DMS53 (cell line): ENCODE measurements at places on chromosomes 1 and 21.
A peak's percentile ranks its signal among the peaks of the same experiment; 100 is the strongest.

DNA sequence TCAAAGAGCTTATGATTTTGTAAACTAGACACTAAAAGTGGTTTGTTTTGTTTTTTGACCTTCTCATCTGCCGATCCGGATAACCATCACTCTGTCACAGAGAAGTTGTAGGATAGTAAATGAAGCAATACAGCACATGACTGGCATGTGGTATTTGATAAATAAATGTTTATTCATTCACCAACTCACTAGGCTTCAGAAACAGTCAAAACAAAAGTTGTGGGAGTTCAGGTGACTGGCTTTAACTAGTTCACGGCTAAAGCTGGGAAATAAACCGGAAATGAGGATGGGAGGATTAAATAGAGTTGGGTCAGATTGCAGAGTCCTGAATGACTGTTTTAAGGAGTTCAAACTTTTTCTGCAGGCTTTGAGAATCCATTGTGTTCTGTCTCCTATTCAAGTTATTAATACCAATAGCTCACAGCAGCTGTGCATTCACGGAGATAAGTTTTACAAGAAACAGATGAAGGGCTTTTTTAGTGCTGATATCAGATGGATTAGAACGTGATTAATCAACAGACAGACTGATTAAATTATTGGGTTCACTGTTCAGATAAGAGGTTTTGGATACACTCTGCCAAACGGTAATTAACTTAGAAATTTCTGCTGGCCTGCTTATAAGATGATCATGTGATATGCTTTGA, 463.3 kb downstream of the DPYD start:
- no peak for DNase-seq

- DNase-seq: no peak
Observed at GRCh38 chr1:185409763-185410528, 92.9 kb upstream of the IVNS1ABP start.

DNA sequence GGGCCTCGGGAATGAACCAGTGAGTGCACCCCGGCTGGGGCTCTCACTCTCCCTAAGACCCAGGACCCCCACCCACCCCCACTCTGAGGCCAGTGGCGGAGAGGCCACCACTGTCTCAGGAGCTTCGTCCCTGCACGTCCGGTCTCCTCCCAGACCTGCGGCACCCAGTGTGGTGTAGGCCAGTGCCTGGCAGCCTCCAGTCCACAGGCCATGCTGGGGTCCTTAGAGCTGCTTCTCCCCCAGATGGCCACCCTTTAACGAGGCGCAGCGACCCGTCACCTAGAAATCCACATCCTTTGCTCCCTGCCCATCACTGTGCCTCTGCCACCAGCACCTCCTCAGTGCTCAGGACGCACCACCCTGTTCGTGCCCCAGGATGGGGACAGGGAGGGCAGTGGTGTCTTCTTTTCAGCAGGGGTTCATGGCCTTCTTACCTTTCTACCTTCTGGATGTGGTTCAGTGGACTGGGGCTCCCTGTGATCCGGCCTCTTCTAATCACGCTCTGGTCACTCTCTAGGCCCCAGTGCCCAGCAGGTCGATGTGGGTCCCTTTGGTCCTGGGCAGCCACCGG, 131.9 kb upstream of the ARHGEF16 start:
- DNase-seq: no peak

- DNase-seq: peak; percentile 86
Observed at GRCh38 chr1:52142220-52143183, 613 bp downstream of the ZFYVE9 start.

DNA sequence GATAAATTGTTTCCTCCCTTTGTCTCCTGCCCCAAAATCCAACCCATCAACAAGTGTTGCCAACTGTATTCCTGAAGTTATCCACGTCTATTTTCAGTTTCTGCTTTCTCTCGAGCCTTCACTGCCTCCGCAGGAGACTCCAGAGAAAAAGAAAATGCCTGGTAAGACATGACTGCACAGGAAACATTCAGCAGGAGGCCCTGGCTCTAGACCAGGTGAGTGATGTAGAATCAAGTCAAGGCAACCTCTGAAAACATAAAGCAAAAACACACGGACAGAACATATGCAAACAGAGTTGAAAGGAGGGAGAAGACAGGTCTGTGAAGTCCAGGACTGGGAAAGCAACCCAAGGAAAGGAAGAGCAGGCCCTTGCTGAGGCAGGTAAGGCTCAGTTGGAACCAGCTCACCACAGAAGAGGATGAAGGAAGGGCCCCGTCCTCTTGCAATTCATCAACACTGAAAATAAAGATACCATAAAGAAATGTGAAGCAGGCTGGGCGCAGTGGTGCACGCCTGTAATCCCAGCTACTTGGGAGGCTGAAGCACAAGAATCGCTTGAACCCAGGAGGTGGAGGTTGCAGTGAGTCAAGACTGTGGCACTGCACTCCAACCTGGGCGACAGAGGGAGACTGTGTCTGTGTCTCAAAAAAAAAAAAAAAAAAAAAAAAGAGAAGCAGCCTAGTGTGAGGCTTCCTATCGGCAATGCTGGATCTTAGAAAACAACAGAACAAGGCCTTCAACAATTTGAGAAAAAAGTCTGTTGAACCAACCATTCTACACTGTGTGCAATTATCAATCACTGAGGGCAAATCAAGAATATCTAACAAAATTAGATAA, 8.8 kb downstream of the NOL9 start:
- DNase-seq: no peak

DNA sequence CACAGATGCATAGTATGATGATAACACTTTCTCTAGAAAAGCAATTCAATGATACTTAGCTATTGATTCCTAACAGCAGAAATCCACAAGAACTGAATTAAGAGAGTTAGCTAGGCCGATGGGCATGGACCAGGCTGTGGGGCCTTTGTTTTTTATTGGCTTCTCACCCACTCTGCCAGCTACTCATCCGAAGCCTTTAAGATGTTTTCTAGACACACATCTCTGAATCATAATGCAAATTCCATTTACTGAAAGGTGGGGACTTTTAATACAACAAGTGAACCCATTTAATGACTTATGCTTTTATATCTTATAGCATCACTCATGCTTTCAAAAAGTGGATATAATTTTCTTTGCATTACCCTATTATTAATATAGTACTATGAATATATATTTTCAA, 170.2 kb downstream of the RUNX1 start:
- DNase-seq: peak; percentile 73

GRCh38 chr1:114473796-114474195, 37.2 kb downstream of the TRIM33 start:
- DNase-seq: no peak

DNA sequence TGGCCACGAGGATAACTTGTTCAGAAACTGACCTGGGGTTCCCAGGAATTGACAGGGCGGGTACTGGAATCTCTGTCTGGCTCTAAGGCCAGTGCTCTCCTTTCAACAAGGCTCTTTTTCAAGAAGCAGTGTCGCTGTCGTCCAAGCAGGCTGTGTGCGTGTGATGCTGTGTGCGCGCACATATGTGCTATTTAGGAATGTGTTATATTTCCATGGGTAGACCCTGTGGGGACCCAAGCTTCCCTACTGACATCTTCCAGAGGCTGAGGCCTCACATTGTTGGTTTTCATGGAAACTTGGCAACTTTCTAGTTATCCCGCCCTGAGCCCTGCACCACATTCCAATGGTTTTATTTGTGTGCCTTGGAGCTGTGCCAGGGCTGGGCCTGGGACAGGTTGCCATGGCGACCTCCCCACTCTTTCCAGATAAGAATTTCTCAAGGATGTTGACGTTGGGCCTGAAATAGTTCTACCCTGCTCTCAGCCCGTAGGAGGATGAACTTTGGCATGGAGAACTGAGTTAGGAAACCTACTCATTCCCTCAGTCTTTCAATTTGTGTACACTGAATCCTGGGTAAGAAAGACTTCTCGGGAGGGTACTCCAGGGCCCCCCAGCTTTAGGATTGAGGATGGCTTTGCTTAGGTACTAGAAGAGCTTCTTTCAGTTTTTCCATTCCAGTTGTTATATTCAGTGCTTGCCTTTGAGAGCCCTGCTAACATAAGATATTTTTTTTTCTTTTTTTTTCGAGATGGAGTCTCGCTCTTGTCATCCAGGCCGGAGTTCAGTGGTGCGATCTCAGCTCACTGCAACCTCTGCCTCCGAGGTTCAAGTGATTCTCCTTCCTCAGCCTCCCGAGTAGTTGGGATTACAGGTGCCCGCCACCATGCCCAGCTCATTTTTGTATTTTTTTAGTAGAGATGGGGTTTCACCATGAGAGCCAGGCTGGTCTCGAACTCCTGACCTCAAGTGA, 38.8 kb upstream of the SRSF10 start:
- DNase-seq: peak; percentile 81

DNA sequence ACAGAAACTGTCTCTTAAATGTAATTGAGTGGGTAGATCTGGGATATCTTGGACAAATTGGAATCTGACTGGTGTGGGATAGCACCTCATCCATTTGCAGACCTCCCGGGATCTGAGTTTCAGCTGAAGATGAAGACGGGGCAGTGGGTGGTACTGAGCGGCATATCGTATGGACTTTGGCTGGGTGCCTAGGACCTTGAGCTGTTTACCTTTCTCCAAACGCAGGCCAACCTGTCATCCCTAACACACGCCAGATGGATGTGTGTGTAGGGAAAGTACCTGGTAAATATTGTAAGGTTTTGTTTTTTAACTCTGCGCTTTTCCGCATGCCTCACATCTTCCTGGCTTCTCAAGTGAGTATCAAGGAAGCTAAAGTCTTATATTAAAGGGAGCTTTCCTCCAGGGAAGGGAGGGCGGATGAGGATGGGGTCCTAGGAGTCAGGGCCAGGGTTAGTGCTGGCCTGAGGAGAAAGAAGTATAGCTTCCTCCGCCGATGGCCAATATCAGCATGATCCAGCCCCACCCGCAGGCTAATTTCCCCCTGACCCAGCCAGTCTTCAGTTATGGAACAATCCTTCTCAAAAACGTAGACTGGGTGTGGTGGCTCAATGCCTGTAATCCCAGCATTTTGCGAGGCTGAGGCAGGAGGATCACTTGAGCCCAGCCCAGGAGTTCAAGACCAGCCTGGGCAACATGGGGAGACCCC, 26.2 kb downstream of the ATP8B2 start:
- peak; percentile 86 for DNase-seq

DNA sequence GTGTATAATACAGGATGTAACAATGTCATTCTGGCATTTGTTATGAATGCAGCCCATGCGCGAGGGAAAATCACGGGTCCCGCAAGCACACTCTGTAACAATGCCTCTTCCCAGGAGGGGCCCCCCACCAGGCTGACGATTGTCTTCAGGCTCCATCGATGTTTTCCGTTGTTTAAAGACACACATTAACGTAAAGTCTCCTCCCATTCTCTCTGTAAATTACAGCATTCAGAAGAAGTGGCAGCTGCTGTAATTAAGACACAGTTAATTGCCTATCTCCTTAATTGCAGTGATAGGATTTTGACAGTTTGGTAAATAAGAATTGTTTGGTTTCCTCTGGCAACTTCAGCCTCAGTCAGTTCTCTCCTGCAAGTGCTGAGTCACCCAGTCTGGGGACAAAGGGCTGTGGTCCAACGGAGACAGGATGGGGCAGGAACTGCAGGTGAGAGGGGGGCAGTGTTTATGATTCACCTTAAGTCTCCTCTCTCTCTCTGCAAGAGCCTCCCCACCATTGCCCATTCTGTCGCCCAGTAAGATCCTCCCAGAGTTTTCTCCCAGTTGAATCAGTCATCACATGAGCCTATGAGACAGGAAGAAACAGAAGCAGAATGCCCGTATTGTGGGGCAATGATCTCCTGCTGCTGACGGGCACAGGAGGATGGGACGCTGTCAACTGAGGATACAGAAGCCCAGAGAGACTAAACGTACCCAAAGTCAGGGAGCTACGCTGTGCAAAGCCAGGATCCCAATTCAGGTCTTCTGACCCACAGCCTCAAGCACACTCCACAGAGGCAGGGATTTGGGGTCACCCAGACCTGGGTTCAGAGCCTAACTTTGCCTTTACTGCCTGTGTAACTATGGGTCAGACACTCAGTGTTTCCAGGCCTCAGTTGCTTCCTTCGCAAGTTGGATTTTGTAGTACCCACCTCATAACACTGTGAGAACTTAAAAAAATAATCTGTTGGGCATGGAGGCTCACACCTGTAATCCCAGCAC, 110.0 kb downstream of the ADSS2 start:
- peak; percentile 97 for DNase-seq

GRCh38 chr1:245622332-245623014, 467.7 kb downstream of the KIF26B start:
- DNase-seq: no peak

- DNase-seq: no peak
Observed at GRCh38 chr1:119752592-119752991, 16.1 kb downstream of the HMGCS2 start.

DNA sequence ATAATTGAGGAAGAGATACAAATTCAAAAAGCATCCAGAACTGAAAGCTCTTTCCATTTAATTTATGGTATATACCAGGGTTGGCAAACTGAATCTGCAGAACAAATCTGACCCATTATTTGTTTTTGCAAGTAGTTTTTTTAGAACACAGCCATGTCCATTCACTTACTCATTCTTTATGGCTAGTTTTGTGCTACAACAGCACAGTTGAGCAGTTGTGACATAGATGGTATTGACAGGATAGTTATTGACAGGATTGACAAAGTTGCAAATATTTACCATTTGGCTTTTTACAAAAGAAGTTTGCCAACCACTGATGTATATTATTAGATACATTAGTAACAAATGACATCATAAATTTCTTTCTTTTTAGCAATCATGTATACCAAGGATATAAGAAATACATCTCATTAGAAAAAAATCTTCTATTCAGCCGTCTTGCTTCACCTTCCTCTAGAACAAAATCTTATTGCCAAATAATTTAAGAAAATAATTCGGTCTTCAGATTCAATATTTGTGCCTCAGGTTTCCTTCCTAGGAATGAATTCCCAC, 9.4 kb downstream of the ADAMTS1 start:
- DNase-seq: no peak

DNA sequence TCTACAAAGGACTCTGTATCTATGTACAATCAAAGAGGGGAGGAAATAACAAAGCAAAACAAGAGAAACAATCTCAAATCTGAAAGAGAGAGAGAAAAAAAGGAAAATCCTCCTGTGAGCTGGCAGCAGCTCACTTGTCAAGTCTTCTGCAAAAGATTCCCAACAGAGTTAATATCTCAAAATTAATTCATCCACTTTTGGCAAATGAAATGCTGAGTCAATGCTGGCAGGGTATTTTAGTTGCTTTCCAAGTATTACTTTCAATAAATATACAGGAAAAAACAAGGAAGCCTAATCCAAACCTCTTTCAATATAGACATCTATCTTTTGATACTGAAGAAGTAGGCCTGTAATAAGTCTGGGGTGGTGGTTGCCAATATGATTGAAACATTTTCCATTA, 613.9 kb upstream of the NEGR1 start:
- DNase-seq: no peak

DNA sequence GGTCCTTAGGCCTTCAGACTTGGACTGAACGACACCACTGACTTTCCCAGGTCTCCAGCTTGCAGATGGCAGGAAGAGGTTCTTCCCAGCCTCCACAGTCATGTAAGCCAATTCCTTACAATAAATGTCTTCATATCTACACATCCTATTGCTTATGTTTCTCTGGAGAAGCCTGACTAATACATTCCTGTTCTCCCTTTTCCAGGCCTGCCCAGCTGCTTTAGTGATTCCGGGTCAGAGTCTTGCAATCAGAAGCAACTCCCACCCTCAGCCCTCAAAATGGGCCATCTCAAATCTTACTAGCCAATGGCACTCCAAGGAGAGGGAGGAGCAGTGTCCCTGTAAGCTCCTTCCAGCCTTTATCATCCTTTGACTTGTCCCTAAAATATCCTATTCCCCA, 16.4 kb upstream of the CPT2 start:
- no peak for DNase-seq
